CD4-positive, alpha-beta T cell treated with Interleukin-17A for 1 hour (primary cell): ENCODE measurements at places on chromosomes 16 and 17.

- peak; percentile 28 for DNase-seq
Observed at GRCh38 chr16:86566601-86566965, at the start of gene FOXC2. Gene FOXC2 (plus strand): TSS chr16:86566829. CDS start chr16:86567336, 507 bp downstream.

- no peak for DNase-seq
Observed at GRCh38 chr17:75239214-75239613, 22.2 kb downstream of the GGA3 start.

GRCh38 chr16:12287796-12288536 lies 311.4 kb downstream of the SNX29 start:
- no peak for DNase-seq

DNA sequence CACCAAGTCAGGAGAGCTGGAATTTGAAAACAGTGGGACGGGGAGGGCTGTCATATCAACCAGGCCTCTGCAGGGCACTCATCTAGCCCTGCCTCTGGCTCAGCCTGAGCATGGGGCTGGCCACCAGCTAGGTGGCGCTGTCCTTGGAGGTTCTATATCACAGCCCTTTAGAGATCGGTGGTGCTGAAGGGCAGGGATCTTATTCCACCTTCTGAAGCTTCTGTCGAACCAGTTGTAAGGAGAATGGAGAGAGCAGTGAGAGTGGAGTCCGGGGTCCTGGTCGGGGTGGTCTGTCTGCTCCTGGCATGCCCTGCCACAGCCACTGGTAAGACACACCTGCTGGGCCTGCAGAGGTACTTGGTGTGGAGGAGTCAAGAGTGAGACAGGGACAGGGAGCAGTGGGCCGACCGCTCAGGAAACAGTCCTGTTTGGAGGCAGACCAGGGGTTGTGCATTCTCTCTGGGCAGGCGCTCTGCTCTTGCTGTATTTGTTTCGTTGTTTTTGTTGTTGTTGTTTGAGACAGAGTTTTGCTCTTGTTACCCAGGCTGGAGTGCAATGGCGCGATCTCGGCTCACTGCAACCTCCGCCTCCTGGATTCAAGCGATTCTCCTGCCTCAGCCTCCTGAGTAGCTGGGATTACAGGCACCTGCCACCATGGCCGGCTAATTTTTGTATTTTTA lies at the start of gene CES3:
Gene CES3, plus strand, starts transcription at position 202 of the 680 bp plus-strand sequence. Its CDS starts 42 bp downstream, at position 244.
- DNase-seq = peak; percentile 63

GRCh38 chr17:76107509-76107908 lies 3.9 kb upstream of the EXOC7 start:
- peak; percentile 47 for DNase-seq

- DNase-seq = peak; percentile 88
Observed at GRCh38 chr17:58344791-58345157, 7.2 kb downstream of the SUPT4H1 start.

GRCh38 chr17:79339321-79339720 lies 264.7 kb downstream of the ENGASE start:
- DNase-seq = no peak

DNA sequence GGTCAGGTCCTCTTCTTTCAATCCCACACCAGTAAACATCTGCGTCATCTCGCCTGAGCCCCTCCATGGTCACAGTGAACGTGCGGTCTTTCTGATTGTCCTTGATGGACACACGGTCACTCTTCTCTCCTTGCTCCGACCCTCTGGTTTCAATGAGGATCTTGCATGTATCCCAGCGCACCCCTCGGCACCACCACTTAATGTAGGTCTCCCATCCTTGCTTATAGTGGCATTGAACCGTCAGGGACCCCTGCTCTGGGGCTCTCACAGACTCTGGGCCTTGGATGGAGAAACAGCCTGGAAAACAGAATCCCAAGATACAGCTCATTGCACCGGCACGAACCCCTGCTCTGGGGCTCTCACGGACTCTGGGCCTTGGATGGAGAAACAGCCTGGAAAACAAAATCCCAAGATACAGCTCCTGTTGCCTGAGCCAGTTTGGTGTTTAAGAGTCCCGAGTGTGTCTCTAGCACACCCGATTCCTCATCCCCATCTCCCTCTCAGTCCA lies 5.4 kb downstream of the CD300LB start:
- no peak for DNase-seq

DNA sequence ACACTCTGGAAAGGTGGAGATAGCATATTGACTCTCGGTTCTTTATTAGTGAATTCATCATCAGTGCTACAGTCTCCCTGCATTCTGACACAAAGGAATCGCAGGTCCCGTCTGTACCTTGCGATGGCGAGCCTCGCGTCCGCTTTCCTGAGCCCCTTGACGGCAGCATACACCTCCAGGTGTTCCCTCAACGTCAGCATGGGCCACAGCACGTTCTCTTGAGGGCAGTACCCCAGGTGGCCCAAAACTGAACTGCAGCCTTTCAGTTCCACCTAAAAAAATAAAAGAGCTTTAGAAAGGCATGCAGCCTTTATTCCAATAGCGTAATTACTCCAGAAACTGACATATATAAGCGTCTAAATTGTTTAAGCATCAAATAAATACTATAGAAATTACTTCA lies 24.2 kb upstream of the ABCA9 start:
- no peak for DNase-seq

- no peak for DNase-seq
Observed at GRCh38 chr17:39593371-39593770, 14.3 kb downstream of the NEUROD2 start.

- no peak for DNase-seq
Observed at GRCh38 chr16:79607587-79607986, 7.0 kb upstream of the MAF start.

- DNase-seq = no peak
Observed at GRCh38 chr16:31268033-31268365, 8.2 kb downstream of the ITGAM start.

DNA sequence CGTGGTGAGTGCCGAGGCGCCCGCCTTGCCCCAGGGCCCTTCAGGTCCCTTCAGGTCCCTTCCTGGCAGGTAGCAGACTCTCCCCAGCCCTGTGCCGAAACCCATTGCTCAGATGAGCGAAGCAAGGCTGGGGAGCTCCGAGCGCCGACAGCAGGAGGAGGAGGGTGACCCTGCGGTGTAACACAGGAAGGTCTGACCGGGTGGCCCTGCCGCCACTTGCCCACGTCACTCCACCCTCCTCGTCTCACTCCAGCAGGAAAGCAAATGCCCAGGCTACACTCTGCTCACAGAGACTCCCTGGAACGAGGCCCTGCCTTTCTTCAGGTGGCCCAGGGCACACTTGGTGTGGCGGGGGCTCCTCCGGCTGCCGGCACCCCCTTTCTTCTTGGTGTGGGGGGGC lies 57.2 kb downstream of the ACTG1 start:
- DNase-seq = no peak

- no peak for DNase-seq
Observed at GRCh38 chr16:52572656-52573055, 25.7 kb upstream of the TOX3 start.

- no peak for DNase-seq
Observed at GRCh38 chr17:63760771-63761539, 12.4 kb downstream of the CCDC47 start.

DNA sequence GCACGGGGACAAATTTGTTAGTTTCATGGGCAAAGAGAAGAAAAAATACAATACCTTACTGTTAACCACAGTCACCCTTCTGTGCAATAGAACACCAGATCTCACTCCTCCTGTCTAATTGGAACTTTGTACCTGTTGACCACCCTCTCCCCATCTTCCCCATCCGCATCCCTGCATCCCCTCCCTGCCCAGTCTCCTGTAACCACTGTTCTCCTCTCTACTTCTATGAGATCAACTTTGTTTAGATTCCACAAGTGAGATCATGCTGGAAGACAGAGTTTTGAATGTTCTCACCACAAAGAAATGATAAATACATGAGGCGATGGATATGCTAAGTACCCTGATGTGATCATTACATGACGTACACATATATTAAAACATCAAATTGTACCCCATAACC lies 47.7 kb downstream of the CLEC16A start:
- no peak for DNase-seq

- DNase-seq = no peak
Observed at GRCh38 chr16:1643521-1643920, 31.4 kb downstream of the CRAMP1 start.

GRCh38 chr17:74011966-74012365 lies 191.5 kb upstream of the RPL38 start:
- DNase-seq = no peak

DNA sequence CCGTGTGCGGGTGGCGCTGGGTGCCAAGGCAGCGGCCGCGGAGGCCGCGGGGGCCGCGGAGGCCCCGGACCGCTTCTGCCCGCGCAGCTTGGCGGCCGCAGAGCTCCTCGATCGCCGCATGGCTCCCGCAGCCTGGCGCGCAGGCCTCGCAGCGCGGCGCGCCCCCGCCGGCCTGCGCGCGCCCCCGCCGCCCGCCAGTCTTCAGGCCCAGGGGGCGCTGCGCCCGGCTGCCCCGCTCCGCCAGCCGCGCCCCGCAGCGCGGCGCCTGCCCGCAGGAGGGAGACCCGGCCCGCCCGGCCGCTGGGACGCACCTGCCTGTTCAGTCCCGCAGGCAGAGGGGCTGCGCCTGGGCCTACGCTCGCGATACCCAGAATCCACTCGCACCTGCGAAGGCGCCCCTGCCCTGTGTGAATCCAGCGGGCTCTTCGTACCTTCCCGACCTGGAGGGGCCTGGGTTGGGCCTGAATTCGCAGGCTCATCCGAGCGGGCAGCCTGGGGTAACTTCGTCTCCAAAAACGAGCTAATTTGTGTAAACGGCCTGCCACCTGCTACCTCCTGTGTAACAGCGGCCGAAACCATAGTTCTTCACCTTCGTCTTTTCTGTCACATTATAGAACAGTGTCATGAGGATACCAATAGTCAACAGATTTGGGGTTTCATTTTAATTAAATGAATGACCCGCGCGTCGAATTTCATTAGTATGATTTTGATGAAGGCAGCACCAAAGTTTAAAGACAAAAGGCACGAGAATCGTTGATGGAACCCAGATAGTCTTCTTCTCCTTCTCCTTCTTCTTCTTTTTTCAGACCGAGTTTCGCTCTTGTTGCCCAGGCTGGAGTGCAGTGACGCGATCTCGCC lies at the start of gene CENPV:
Gene CENPV, minus strand, starts transcription at position 153 of the 858 bp plus-strand sequence. Its CDS starts 33 bp downstream, at position 120.
- peak; percentile 72 for DNase-seq

DNA sequence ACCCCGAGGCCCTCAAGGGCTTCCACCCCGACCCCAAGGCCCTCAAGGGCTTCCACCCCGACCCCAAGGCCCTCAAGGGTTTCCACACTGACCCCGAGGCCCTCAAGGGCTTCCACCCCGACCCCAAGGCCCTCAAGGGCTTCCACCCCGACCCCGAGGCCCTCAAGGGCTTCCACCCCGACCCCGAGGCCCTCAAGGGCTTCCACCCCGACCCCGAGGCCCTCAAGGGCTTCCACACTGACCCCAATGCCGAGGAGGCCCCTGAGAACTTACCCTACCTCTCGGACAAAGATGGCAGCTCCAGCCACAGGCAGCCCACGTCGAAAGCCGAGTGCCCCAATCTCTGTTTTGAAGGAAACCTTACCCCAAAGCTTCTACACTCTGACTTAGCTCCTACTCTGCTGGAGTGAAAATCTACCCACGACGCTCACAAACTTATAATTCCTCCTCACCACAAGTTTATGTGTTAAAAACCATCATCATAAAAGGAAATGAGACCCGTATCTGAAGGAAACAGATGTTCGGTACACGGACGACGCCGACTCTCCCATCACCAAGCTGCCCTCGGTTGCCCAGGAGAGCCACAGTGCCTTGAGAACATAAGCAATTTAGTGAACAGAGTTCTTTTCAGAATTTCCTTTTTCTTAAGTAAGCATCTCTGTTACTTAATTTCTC lies 61.2 kb upstream of the RPH3AL start:
- DNase-seq = peak; percentile 24

- DNase-seq = no peak
Observed at GRCh38 chr16:23114131-23114904, 34.9 kb downstream of the USP31 start.

DNA sequence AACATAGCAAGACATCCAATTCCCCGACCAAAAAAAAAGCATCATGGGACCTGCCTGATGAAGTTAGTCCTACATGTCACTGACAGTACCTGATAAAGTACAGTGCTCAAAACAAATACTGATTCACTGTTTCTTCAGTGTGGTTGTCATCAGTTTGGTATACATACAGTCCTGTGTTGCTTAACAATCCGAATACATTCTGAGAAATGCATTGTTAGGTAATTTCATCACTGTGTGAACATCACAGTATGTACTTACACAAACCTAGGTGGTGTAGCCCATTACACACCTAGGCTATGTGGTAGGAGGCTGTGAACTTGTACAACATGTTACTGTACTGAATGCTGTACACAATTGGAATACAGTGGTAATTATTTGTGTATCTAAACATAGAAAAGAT lies 19.0 kb upstream of the FA2H start:
- no peak for DNase-seq

DNA sequence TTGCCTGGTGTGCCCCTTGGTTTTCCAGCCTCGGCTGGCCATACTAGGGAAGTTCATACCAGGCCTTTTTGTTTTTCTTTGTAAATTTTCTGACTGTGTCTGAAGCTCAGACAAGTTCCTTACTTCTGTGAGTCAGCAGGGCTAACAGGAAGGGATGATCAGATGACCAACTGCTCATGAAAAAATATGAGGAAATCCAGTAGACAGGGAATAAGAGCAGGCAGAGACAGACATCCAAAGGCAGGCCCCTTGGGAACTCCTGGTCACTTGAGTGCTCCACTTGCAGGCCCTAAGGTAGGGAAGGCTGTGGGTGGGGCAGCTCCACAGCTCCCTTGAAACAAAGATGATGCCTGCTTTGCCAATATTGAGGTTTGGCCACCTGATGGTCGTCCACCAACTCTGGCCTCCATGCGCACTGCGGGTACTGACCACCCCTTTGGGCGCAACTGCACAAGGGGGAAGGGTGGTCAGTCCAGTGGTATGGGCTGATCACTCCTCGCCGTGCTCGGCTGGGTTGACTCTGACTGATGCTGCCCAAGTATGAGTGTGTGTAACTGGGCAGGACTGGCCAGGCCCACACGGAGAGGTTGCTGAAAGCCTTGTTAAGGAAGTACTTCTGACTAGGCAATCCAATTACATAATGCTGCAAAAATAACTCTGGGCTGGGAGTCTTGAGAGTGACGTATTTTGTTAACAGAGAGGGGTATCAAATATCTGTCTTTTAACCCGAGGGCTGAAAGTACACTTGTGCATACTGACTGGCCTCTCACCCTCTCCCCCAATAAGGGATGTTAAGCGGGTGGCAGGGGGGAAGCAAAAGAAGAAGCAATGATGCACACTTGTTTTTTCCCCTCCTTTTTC lies 20.8 kb upstream of the ZFHX3 start:
- no peak for DNase-seq

- peak; percentile 68 for DNase-seq
Observed at GRCh38 chr17:80866050-80866793, 125.4 kb upstream of the CHMP6 start.

DNA sequence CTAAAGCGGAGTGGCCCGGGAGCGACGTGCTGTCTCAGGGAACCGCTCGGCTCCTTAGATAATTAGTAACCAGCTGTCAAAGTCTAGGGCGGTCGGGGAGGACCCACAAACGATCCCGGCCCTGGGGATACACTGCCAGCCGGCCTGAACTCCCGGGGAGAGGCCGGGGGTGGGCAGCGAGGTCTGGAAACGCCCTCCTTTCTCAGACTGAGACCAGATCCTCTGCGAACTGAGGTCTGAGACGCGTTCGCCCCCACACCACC lies 1.3 kb downstream of the HNF1B start:
- DNase-seq = no peak

- DNase-seq = no peak
Observed at GRCh38 chr16:73231379-73231778, 183.5 kb upstream of the ZFHX3 start.
